ENCODE measurements at places on chromosomes 12 and 14.
A peak's percentile ranks its signal among the peaks of the same experiment; 100 is the strongest.

DNA sequence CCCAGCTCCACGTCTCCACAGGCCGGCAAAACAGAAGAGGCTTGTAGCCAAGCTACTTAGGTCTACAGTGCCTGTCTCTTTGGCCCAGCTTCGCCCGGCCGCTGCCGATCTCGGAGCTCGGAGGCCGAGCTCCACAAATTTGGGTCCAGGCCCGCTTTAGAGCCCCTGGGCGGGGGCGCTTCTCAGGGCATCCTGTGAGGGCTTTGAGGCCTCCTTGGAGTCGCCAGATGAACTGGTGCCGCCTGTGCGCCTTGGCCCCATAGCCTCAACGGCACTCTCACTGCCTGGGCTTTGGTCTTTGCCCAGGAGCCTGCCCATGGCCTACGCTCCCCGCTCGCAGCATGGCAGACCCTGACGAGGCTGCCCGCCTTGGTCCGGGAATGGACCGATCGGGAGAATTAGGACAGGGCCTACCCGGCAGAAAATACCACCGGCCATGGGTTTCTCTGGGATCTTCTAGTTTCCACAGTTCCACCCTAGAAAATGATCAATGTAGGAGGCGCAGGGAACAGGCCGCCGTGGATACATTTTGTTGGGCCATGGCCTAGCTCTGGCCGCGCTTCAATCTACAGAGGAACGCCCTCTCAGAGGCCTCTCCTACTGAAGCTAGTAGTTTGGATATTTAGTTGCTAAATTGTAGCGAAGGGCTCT, 953 bp upstream of the NKX2-8 start:
- DNase-seq: no peak

- DNase-seq: peak; percentile 8
Observed at GRCh38 chr14:101200650-101201516, 297.4 kb upstream of the RTL1 start.

DNA sequence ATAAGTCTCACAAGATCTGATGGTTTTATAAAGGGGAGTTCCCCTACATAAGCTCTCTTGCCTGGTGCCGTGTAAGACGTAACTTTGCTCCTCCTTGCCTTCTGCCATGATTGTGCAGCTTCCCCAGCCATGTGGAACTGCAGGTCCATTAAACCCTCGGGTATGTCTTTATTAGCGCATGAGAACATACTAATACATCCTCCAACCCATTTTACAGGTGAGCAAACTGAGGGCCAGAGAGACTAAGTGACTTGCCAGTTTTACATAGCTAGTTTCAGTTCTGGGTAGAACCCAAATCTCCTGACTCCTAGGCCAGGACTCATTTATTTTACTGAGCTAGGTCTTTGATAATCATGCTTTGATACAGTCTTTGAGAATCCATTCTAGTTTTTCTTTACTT, 406.9 kb downstream of the RAD51B start:
- DNase-seq: no peak

GRCh38 chr12:119222222-119222951, 43.7 kb downstream of the HSPB8 start:
- DNase-seq: no peak

- DNase-seq: no peak
Observed at GRCh38 chr12:96063046-96063445, 27.7 kb upstream of the LTA4H start.
